ENCODE measurements at places on chromosomes 7 and 10.

DNA sequence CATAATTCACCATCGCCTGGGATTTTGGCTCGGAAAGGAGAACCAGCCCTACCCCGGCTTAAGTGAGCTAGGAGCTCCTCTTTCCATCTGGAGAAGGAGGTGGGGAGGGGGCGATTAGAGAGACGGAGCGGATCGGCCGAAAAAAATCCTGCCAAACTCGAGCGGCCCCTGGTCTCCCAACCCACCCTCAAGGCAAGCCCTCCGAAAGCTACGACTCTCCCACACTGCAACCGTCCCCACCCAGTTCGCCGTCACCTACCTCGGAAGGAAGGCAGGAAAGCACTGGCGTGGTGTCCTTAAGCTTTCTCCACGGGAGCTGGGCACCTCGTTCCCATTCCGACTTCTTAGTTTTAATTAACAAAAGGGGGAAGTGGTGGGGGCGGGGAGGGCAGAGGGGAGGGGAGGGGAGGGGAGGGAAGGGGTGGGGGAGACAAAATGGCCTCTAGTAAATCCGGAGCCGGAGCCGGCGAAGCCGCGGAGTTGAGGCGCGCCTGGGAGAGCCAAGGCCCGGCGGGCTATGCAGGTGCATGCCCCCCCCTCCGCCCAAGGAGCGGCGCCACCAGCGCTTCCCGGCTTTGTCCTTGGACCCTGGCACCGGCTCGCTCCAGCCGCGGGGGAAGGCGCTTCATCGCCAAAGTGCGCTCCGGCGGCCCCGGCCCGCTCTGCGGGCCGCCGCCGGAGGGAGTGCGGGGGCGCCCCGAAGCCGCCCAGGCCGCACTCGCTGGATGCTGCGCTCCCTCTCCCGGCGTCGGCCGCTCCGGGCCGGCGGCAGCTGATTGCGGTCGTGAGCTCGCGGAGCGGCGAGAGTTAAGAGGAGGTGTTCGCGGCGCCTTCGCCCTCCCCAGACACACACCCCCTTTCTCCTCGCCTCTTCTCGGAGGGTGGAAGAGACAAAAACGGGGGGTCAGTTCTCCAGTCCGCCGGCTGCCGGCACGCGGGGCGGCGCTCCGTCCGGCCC, at the start of gene LRRC4:
Gene LRRC4, minus strand, starts transcription at position 784 of the 958 bp plus-strand sequence. CDS start 797 bp downstream, outside the sequence.
- DNase-seq: no peak

- DNase-seq: no peak
Observed at GRCh38 chr7:76997381-76998284, 34.5 kb downstream of the SPDYE17 start.

DNA sequence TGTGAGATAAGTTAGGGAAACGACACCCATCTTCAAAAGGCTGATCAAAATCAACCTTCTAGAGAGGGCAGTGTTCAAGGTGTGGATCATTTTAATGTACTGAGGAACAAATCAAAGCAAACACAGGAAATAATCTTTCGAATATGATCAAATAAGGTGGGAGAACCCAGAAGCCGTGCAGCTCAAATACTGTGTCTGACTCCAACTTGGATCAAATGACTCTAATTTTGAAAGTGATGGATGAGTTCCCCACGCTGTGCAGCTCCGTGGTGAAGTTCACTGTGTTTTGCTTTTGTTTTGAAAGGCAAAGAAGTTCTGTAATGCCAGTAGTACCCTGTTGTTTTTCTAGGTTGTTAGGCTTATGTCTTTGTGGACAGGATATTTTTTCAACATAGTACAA, 250.9 kb downstream of the SFMBT2 start:
- no peak for DNase-seq

- no peak for DNase-seq
Observed at GRCh38 chr7:84113286-84113685, 81.3 kb downstream of the SEMA3A start.

DNA sequence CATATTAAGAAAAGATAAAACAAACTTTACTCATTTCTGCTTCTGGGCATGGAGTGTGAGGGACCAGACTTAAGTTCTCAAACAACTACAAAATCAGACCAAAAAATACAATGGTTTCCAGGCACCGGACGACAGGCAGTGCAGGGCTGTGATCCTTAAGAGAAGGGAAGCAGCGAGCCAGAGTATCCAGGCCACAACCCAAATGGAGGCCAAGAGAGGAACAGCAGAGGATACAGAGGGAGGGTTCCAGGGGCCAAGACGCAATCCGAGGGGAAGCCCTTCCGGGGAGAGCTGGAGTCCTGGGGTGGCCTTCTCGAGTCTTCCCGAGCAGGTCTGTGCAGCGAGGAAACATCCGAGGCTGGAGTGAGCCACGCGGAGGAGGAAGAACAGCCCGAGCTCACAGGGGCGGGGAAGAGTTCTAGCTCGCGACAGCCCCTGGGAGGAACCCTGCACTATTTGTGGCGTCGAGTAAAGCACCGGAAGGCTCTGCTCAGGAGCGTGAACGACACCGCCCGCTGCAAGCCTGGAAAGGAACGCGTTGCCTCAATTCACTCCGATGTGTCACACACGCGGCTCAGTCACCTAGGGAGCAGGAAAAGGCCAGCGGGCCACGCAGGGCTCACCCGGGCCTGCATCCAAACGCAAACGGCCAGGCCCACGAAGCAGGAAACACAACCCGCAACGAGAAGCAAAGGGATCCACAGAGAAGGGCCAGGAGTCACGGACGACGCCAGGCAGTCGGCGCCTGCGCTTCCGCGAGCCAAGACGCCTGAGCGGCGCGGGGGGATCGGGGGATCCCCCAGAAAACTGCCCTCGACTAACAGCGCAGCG, 933 bp upstream of the RNF32 start:
- DNase-seq: no peak

- DNase-seq: no peak
Observed at GRCh38 chr10:84825330-84825729, 496.9 kb downstream of the CCSER2 start.

GRCh38 chr10:9331583-9332008, 1277.1 kb downstream of the GATA3 start:
- DNase-seq: no peak

- DNase-seq: no peak
Observed at GRCh38 chr10:803041-803741, 113.7 kb upstream of the DIP2C start.

DNA sequence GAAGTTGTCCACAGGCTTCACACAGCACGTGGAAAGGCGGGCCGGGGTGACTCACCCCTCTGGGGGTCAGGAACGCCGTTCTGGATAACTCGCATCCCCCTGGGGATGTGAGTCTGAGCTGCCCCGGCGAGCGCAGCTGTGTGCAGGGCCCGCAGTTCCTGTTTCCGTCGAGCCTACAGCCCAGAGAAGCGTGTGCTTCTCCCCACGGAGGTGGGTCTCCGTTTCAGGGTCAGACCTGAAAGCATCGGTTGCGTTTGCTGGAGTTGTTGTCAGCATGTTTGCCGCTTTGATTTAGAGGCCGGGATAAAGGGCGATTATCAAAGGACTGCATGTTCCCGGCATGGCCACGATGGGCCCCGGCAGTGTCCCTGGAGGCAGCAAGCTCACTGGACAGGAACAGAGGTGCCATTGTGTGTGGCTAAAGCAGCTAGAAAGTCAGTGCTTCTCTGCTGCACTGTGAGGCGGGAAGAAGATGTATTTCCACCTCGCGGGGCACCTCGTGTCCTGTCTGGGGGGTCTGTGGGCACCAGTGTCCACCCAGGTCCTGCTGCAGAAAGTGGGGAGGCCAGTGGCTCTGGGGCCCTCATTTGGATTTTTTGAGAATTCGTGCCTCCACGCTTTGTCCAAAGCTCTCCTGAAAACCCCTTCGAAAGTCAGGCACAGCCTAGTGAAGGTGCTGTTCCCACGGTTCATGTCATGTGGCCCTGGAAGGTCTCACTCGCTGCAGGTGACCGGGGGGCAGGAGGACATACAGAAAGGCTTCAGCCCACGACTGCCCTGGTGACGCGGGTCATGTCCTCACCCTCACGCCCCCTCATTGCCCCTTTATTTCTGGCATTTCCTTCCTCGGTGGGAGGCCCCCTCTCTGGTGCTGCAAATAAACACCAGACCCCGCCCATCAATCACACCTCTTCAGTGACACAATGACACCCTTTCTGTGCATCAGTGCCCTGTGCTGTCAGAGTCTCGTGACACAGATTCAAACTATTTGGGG, 27.4 kb upstream of the GDI2 start:
- no peak for DNase-seq

GRCh38 chr7:16114633-16115032, 306.7 kb downstream of the CRPPA start:
- no peak for DNase-seq

GRCh38 chr7:70698219-70698832, 433.6 kb upstream of the GALNT17 start:
- DNase-seq: no peak

- no peak for DNase-seq
Observed at GRCh38 chr7:2843191-2843685, 870 bp downstream of the GNA12 start.

GRCh38 chr7:105270117-105270516, 118.6 kb downstream of the SRPK2 start:
- no peak for DNase-seq

DNA sequence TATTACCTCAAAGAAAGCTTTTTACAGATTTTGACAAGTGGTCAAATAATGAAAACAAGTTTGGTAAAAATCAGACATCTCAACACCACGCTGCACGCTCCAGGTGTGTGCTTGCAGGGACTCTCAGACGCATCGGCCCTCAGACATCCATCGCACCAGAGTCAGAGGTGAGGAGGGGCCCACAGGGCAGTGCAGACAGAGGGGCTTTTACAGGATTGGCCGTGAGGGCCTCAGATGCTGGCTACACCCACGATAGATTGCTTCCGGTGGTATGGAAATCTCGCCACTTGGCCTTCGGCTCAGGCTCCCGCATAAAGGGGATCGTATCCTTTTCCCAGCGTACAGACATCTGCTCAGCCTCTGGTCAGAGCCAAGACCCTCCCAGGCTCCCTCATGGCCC, 72.1 kb downstream of the TCERG1L start:
- no peak for DNase-seq

- DNase-seq: no peak
Observed at GRCh38 chr7:36473454-36474282, 84.0 kb downstream of the ANLN start.

DNA sequence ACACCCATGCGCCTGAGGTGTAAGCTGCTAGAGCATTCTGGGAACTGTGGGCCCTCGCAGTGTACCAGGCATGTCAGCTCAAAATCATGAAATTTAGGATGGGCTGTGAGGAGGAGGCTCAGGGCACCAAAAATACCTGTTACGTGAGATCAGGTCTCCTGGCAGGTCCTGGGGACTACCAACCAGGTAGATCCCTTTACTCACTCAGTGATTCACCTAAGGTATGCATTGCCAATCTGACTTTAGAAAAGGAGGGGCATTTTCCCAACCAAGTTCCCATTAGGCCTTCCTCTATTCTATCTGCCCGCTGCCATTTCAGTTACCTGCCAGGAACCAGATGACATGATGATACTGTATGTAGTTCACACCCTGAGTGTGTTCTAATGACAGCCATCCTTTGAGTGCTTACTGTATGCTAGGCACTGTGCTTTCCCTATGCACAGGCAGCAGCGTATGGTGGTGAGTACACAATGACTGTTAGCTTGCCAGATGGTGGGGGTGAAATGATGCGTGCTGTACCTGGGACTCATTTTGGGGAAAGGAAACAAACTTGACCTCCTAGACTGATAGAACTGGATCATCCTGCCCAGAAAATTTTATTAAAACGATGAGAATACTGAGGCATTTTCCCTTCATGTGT, 62.0 kb downstream of the CFAP58 start:
- DNase-seq: no peak

- no peak for DNase-seq
Observed at GRCh38 chr10:85548034-85548433, 818.6 kb downstream of the GRID1 start.

DNA sequence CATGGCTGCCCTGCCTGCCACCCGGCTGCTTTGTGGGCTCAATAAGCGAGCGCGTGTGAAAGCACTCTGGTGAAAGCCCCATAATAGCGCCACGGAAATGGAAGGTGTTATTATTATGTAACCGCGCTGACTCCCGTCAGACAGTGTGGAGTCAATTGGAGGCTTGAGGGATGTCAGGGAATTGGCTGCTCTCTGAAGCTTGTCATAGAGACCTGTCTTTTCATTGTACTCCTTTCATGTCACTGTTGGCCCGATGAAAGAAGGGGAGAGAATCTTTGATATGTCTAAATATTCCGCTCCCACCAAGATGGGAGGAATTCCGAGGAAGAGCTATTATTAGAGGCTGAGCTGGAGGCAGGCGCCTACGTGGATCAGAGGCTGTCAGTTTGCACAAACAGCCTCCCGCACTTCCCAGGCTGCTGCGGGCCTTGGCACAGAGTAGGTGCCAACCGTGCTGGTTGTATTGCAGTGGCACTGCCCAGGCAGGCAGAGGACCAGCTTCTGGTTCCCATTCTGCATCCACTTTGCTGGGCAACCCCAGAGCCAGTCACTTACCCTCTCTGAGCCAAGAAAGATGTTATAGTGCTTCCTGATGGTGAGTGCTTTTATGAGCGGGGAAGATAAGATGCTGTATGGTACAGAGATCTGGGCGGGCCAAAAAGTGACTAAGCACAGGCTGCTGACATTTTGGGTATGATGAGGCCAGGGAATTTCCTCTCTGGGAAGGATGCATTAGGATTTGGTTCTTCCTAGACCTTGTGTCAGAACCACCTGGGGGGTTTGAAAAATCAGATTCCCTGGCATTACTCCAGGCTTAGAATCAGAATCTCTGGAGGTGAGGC, 151.4 kb downstream of the RPS24 start:
- no peak for DNase-seq

DNA sequence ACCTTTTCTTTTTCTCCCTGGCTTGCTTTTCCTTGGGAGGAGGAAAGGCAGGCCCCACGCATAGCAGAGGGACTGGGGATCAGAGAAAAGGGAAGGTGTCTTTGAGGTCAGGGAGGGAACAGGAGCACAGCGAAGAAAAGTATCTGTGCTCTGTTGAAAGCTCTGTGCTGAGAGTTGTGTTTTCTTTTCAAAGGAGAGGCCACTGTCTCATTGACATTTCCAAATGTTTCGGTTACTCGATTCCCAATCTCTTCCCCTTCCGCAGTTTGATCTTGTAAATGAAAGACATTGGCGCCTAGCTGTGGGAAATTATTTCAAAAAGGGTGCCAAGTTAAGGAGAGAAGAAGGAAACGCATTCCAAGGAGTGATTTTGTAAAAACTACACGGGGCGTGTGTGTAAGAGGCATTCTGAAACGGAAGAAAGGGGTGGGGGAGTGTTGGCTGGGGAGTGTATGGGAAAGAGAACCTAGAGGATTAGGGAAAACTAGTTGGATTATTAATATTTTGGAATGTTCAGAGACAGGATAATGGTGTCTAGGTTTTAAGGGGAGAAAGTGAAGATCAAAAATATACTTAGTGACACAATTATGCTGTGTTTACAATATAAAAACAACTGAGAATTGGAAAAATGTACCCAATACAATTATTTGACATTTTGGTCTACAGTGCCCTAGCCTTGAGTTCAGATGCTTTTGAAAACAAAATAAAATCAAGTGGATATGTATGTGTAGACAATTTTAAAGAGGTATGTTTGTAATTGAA, 708 bp downstream of the KLHDC10 start:
- DNase-seq: no peak

GRCh38 chr10:101219139-101219945, 9.9 kb downstream of the LBX1 start:
- no peak for DNase-seq

DNA sequence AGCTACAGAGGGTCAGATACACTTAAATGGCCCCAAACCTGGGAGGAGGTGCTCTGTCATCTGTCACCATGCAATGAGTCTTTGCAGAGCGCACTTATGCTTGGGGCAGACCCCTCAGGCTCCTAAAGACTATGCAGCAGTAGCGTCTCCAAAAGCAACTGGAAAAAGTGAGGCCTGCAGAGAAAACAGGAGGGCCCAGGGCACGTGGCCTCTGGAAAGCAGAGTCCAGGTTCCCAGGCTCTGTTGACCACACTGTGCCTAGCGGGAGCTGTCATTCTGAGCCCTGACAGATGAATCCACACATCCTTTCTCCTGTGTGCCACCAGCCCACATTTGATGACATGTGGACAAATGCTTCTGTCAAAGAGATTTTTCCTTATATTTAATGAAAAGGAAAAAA, 66.4 kb downstream of the MINDY4 start:
- no peak for DNase-seq

Data from stimulated activated CD4-positive, alpha-beta T cell treated with anti-CD3 and anti-CD28 coated beads, Interleukin-1b, Interleukin-23, amount 100 ng/mL, for 1 hour (primary cell).